Activated CD4-positive, alpha-beta T cell treated with anti-CD3 and anti-CD28 coated beads, Interleukin-2, amount 10 ng/mL, durations not matched to agents 24 days and 14 days (primary cell): ENCODE measurements at places on chromosomes 11 and 22. TPM values are rescaled to one million over a fixed set of nuclear protein-coding genes. Genes with fewer than 3 reads are reported as not detected.
A peak's percentile ranks its signal among the peaks of the same experiment; 100 is the strongest.

- no peak overlapping the region for H3K27ac ChIP-seq
- H3K36me3 ChIP-seq: no peaks in the 10 kb centered on the region
- no peak overlapping the region for H3K4me3 ChIP-seq
- no peaks in the 10 kb centered on the region for H3K27me3 ChIP-seq
Measured at GRCh38 chr11:1437500-1437899, 47.8 kb downstream of the BRSK2 start.

GRCh38 chr11:2581151-2581930, 118.5 kb downstream of the KCNQ1OT1 start:
- no peaks in the 10 kb centered on the region for H3K4me1 ChIP-seq
- DNase-seq: no peak
- no peaks in the 10 kb centered on the region for H3K27me3 ChIP-seq
- H3K36me3 ChIP-seq: no peaks in the 10 kb centered on the region

Gene KCNJ1
- not detected in 2 replicates for total RNA-seq

DNA sequence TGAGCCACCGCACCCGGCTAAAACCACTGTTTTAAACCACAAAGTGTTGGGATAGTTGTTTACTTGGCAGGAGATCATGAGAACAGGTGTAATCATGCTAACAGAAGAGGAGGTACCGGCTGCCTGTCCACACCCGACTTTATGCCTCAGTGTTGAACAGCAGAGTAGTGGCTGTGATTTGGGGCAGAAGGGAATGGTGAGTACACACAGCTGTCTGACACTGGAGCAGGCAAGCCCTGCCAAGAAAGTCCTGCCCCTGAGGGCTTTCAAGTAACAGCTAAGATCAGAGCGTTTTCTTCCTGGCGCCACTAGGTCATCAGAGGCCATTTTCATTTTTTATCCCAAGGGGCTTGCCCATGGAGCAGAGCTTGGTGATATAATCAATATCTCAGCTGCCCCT, 8.1 kb downstream of the CDKN1C start:
- DNase-seq: no peak
- H3K4me3 ChIP-seq: no peak overlapping the region
- no peak overlapping the region for H3K27ac ChIP-seq
- peaks cover 16% of the 10 kb centered on the region for H3K27me3 ChIP-seq

GRCh38 chr11:86021377-86021776, 47.5 kb downstream of the PICALM start:
- H3K4me3 ChIP-seq: no peak overlapping the region
- H3K27me3 ChIP-seq: no peaks in the 10 kb centered on the region
- H3K36me3 ChIP-seq: peaks cover 59% of the 10 kb centered on the region
- H3K27ac ChIP-seq: peak overlapping the region; percentile 51

Gene PGA5
- not detected in 2 replicates for total RNA-seq

Gene C11orf65
- 0.30 and 0.40 TPM in 2 replicates for total RNA-seq

GRCh38 chr22:28977060-28977459, 84.6 kb downstream of the C22orf31 start:
- H3K36me3 ChIP-seq: no peaks in the 10 kb centered on the region
- H3K27ac ChIP-seq: no peak overlapping the region
- H3K27me3 ChIP-seq: peaks cover 61% of the 10 kb centered on the region
- H3K4me3 ChIP-seq: no peak overlapping the region
- DNase-seq: no peak
- H3K4me1 ChIP-seq: peaks cover 2% of the 10 kb centered on the region

- no peaks in the 10 kb centered on the region for H3K36me3 ChIP-seq
- no peak for DNase-seq
Measured at GRCh38 chr11:100769165-100769564, 82.1 kb downstream of the ARHGAP42 start.

Gene ACCSL
- total RNA-seq: not detected in 2 replicates

DNA sequence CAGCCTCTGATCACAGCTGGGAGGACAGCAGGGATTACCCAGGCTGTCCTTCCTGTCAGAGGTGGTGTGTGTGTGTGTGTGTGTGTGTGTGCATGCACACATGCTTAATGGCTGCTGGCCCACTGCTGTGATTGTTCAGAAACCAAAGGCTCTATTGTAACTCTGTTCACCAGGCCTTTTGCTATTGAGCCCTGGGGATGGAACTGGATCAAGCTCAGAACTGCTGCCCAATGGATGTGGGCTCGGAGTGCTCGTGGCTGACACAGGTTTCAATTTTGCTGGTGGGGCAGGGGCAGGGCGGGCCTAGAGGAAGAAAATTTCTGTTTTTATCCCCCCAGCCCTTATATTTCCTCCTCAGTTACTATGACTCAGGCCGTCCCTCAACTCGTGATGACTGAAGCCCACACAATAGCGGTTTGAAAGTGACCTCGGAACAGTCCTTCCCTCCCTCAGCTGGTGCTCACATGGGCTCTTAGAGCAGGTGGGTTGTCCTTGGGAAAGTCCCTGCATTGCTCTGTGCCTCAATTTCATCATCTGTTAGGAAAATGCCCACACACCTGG, 359.3 kb downstream of the TENM4 start:
- DNase-seq: no peak
- H3K27me3 ChIP-seq: no peaks in the 10 kb centered on the region
- no peaks in the 10 kb centered on the region for H3K36me3 ChIP-seq
- H3K27ac ChIP-seq: no peak overlapping the region

Gene ST3GAL4
- total RNA-seq: 12.3 and 13.3 TPM in 2 replicates

DNA sequence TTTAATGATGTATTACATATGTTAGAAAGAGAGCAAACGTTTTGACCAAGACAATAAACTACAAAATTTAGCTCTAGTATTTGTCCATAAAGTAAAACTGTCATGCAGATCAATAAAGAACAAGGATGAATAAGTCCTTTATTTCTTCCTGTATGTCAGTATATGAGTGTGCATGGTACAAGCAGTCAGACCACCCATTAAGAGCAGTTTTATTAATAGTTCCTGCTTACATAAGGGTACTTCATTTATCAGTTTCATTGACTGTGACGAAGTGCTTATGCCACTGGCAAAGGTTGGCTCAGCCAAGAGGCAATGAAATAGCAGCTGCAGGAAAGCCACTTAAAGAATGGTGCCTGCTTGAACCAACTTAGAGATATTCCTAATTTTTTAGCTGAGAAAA, 913.0 kb upstream of the CNTN5 start:
- H3K27me3 ChIP-seq: no peaks in the 10 kb centered on the region
- no peak overlapping the region for H3K27ac ChIP-seq
- H3K4me3 ChIP-seq: no peak overlapping the region
- H3K4me1 ChIP-seq: no peaks in the 10 kb centered on the region
- DNase-seq: no peak

Gene JHY
- total RNA-seq: 0.95 and 1.1 TPM in 2 replicates

DNA sequence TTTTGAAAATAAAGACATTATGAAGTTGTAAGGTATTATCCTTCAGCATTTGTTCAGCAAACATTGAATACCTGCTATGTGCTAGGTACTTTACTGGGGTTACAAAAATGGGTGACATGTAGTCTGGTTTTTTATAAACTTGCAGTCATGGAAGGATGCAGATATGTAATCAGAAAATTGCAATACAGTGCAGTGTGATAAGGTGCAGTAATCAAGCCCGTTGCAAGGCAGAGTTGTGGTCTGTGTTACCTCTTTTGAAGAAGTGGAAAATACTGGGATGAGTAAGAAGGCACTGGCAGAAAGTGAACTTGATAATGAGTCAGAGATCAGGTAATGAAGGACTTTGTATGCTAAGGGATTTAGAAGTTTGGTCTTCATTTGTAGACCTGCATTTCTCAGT, 8.1 kb downstream of the FBXO7 start:
- peaks cover 37% of the 10 kb centered on the region for H3K36me3 ChIP-seq
- H3K27ac ChIP-seq: no peak overlapping the region
- no peak for DNase-seq
- no peak overlapping the region for H3K4me3 ChIP-seq
- peaks cover 24% of the 10 kb centered on the region for H3K4me1 ChIP-seq
- H3K27me3 ChIP-seq: no peaks in the 10 kb centered on the region

- H3K4me1 ChIP-seq: peaks cover 26% of the 10 kb centered on the region
- H3K27ac ChIP-seq: peak overlapping the region; percentile 86
- DNase-seq: peak; percentile 86
- no peaks in the 10 kb centered on the region for H3K36me3 ChIP-seq
- H3K27me3 ChIP-seq: no peaks in the 10 kb centered on the region
Measured at GRCh38 chr22:43262990-43263644, 76.2 kb upstream of the TTLL12 start.

DNA sequence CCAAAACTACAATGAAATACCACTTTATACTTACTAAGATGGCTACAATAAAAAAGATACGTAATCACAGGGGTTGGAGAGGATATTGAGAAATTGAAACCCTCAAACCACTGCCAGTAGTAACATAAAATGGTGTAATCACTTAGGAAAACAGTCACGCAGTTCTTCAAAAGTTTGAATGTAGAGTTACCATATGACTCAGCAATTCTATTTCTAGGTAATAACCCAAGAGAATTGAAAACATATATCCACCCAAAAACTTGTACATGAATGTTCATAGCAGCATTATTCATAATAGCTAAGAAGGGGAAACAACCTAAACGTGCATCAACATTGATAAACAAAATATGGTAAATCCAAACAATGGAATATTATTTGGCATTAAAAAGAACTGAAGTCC, 24.4 kb upstream of the PSMA1 start:
- H3K36me3 ChIP-seq: peaks cover 44% of the 10 kb centered on the region
- H3K4me1 ChIP-seq: peaks cover 49% of the 10 kb centered on the region
- DNase-seq: peak; percentile 65
- H3K27me3 ChIP-seq: no peaks in the 10 kb centered on the region
- H3K27ac ChIP-seq: peak overlapping the region; percentile 94

DNA sequence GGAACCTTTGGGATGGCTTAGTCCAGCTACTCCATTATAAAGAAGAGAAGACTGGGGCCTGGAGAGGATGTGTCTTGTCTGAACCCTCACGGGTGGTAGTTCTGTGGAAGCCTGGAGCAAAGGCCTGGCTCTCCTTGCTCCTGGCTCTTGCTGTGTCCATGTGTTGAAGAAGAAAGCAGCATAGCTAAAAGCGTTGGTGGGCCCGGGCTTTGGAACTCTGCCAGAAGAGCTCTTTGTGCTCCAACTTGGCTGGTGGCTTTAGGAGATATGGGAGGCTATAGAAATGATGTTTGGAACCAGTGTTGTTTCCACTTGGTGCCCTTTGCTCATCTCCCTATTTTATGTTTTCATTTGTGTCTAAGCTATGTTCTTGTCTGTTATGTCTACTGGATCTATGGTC, 131.1 kb downstream of the DBX1 start:
- no peak overlapping the region for H3K4me3 ChIP-seq
- no peaks in the 10 kb centered on the region for H3K27me3 ChIP-seq
- H3K4me1 ChIP-seq: no peaks in the 10 kb centered on the region

GRCh38 chr11:111838054-111838453, 33.3 kb downstream of the ALG9 start:
- H3K4me1 ChIP-seq: peaks cover 13% of the 10 kb centered on the region
- H3K27me3 ChIP-seq: no peaks in the 10 kb centered on the region
- no peak overlapping the region for H3K4me3 ChIP-seq
- no peak overlapping the region for H3K27ac ChIP-seq
- DNase-seq: no peak

GRCh38 chr11:7651700-7652099, 21.6 kb downstream of the CYB5R2 start:
- no peak for DNase-seq
- no peaks in the 10 kb centered on the region for H3K27me3 ChIP-seq
- no peak overlapping the region for H3K4me3 ChIP-seq
- no peaks in the 10 kb centered on the region for H3K4me1 ChIP-seq
- H3K27ac ChIP-seq: no peak overlapping the region
- no peaks in the 10 kb centered on the region for H3K36me3 ChIP-seq

DNA sequence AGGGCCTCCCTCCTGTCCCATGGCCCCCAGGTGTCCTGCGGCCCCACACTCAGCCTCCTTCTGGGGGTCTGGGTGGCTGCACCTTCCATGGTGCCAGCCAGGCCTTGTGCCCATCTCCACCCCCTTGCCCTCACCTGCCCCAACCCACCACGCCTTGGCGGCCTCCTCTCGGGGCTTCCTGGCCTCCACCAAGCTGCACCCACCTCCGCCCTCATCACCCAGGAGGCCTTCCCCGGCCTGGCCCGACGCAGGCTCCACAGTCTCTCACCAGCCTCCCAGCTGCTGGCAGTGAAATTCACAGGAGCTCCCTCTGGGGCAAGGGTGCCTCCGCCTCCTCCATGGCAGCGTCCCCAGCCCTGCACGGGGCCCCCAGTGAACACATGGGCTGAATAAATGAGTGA, 35.9 kb upstream of the WNT7B start:
- H3K4me1 ChIP-seq: peaks cover 7% of the 10 kb centered on the region
- no peak for DNase-seq
- no peaks in the 10 kb centered on the region for H3K36me3 ChIP-seq

DNA sequence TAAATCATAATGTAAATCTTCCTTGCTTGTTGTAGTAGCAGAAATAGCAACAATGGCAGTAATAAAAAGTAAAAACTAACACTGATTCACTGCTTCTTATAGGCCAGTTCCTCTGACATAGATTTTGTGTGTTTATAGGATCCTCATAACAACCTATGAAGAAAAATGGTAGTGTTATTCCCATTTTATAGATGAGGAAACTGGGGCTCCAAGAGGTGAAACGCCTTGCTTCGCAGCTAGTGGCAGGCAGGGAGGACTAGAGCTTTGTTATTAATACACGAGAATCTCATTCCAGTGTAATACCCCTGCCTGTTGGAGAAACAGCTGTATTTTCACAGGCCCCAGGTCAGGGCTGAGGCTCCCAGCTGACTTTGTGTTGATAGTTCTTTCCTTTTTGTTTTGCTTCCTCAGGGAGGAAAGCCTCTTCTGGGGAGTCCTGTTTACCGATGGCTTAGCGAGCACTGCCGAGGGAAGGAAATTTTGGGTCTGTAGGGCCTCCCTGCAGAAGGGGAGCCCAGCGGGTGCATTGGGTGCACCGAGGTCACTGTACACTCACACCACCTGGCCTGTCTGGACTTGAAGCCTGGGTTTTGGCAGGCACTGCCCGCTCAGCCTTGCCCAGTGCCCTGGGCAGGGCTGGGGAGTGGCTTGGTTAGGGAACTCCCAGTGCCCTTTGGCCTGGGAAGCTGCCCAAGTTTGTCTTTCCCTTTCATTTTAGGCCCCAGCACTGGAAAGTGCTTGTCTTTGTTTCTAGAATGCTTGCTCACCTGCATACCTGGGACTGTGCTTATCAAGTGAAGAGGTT, 13.5 kb downstream of the KIAA1671 start:
- no peaks in the 10 kb centered on the region for H3K4me1 ChIP-seq
- no peak for DNase-seq
- H3K36me3 ChIP-seq: no peaks in the 10 kb centered on the region
- H3K4me3 ChIP-seq: no peak overlapping the region
- H3K27me3 ChIP-seq: peaks cover 3% of the 10 kb centered on the region

GRCh38 chr11:4433856-4434255, 15.2 kb upstream of the OR52K2 start:
- no peak overlapping the region for H3K4me3 ChIP-seq
- H3K4me1 ChIP-seq: no peaks in the 10 kb centered on the region
- peaks cover 15% of the 10 kb centered on the region for H3K27me3 ChIP-seq
- no peak overlapping the region for H3K27ac ChIP-seq
- no peaks in the 10 kb centered on the region for H3K36me3 ChIP-seq
- no peak for DNase-seq

Gene GLYATL2
- total RNA-seq: not detected in 2 replicates
